Putamen (tissue), 1 donor: ENCODE measurements at places on chromosomes 7 and 10.

DNA sequence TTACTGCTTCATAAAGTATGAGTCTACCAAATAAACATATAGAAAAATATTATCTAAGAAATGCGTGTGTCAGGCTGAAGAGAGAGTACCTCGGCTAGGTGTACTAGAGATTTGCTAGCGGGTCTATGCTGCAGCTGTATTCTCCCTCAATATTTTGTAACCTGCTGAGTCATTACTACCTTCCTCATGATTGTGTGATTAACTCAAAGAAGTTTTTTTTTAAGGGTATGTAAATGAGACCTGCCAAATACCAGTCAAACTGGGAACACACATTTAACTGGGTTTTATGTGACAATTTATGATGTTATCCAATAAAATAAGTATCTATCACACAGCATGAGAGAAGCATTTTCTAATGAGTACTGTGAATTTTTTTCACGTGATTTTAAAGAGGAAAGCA is 180.4 kb downstream of the RNF133 start:
- no peak for DNase-seq

- DNase-seq, result no peak
Measured at GRCh38 chr10:103232131-103232673, 13.5 kb upstream of the RPEL1 start.

- no peak for DNase-seq
Measured at GRCh38 chr10:132960631-132961419, 18.5 kb upstream of the CFAP46 start.

- DNase-seq, result no peak
Measured at GRCh38 chr10:119306986-119307392, 99.6 kb downstream of the GRK5 start.

DNA sequence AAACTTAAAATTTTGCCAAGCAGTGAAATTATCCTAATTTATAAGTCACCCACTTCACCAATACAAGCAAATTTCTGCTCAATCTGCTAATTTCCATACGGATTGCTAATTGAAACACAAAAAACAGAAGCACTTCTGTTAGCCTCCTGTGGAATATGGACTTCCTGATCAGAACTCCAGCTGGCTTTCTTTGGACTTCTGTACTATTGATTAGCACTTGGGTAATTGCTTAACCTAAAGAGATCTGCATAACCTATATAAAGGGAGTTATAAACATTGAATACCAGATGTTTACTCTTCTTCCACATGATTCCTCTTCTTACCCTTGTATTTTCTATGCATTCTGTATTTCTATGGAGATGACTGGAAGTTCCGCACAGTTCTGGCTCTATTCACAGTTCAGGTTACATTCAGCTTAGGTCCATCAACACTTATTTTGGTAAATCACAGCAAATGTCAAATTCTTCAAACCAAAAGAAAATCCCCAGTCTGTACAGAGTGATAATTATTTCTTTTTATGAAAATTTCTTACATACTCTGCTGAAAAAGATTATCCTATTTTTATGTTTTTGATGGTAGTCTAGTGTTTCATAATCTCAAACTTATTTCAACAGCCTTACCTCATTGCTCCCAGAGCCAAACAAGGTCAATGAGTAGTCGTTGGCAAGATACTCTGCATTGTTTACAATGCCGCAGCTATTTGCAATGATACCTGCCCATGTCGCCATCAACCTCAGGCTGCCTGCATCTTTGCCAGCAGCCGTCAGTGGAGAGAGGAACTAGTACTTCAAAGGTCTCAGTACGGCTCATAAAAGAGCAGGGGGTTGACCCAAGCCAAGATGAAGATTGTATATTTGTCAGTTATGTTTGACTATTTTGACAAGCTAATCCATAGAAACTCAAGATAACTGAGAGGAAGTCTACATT is 225.6 kb downstream of the AHR start:
- no peak for DNase-seq

GRCh38 chr7:18762189-18762588 is 266.6 kb downstream of the HDAC9 start:
- no peak for DNase-seq

- no peak for DNase-seq
Measured at GRCh38 chr10:62727934-62728333, 76.6 kb upstream of the ADO start.

DNA sequence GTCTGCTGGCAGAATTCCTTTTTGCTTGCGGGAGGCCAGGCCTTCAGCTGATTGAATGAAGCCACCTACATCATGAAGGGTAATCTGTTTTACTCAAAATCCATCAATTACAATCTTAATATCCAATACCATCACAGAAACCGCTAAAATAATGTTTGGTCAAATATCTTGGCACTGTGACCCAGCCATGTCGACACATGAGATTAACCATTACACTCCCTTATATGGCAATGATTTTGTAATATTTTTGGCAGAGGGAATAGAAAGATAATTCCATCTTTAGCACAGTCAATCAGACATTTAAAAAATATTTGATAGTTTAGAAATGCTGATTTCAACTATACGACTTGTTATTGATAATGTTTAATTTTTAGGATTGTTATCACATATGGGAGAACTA is 36.5 kb upstream of the SLC39A12 start:
- no peak for DNase-seq

GRCh38 chr7:144398291-144398690 is 5.2 kb downstream of the NOBOX start:
- DNase-seq, result no peak

GRCh38 chr10:35691522-35692236 is 49.6 kb upstream of the FZD8 start:
- no peak for DNase-seq

DNA sequence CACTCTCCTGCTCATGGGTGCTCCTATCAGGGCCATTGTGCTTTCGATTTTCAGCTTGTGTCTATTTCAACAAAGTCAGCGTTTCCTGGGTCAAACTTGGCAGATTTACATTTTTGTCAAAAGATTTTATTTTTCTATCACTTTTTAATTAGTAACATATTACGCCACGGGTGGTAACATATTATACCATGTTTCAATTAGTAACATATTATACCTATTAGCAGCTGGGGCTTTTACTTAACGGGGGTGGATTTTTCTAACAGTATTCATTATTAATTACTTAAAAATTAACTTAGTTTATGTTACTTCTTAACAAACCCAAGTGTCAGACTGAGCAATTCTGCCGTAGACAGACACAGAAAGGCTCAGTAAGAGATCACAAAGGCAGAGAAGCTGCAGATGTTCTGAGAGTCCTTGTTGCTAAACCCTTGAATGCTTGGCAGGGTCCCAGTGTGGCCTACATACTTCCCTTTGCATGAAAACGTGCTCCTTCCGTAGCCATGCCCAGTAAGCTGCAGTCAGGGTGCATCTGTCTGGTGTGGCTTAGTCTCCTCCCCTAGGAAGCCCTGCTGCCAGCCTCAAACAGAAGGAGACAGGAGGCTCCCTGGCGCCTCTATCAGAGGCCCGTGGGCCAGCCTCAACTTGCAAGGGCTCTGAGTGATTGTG is 263.1 kb upstream of the CXCL12 start:
- DNase-seq, result no peak

DNA sequence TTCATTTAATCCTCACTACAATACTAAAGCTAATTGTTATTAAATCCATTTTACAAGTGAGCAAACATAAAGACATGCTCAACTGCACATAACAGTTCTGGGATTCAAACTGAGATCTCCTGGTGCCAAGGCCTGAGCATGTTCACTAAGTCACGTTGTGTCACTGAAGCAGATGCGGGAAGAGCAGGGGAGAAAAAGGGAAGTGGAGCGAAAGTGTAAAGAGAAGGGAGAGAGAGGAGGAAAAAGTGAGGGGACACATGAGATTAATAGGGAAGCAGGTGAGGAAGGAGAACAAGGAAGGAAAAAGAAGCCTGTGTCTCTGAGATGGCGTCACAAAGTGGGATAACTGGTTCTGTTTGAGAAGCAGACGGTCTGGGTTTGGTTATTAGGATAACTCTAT is 38.9 kb upstream of the KAT6B start:
- no peak for DNase-seq

DNA sequence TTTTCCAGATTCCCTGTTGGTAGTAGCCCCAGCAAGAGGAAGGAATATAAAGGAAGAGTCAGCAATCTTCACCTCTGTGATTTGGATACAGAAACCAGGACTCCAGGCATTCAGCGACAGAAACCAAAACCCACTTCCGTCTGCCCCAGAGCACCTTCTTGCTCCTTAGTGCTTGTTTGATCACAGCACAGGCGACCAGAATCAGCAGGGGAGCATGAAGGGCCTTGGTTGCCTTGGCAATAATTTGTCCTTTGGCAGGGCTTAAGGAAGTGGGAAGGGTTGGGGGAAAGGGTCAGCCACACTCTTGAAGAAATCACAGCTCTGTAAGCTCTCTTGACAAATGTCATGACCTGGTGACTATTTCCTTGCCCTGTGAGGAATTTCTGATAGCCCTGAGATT is 379.6 kb downstream of the OTUD1 start:
- DNase-seq, result no peak

- no peak for DNase-seq
Measured at GRCh38 chr7:44802418-44803025, 6.0 kb downstream of the PPIA start.

GRCh38 chr7:131045526-131045925 is 282.1 kb upstream of the MKLN1 start:
- DNase-seq, result no peak

GRCh38 chr10:23474626-23475025 is 35.8 kb downstream of the OTUD1 start:
- no peak for DNase-seq

GRCh38 chr10:109277456-109277855 is 645.9 kb downstream of the XPNPEP1 start:
- no peak for DNase-seq

DNA sequence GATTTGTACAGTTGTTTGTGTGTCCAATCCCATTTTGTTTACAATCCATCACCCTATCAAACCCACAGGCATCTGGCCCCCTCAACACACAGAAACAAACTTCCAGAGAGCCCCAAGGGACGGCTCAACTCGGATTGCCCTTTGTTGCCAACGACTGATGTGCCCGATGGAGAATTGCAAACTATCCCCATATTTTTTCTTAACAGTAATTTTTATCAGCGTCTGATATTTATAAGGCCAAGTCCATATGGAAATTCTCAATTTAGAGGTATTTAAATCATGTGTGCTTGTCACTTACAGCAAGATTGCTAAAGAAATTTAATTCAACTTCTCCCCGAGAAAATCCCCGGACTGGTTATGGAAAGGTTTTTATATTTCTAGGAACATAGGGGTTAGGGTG is 113.9 kb upstream of the NPS start:
- DNase-seq, result no peak

DNA sequence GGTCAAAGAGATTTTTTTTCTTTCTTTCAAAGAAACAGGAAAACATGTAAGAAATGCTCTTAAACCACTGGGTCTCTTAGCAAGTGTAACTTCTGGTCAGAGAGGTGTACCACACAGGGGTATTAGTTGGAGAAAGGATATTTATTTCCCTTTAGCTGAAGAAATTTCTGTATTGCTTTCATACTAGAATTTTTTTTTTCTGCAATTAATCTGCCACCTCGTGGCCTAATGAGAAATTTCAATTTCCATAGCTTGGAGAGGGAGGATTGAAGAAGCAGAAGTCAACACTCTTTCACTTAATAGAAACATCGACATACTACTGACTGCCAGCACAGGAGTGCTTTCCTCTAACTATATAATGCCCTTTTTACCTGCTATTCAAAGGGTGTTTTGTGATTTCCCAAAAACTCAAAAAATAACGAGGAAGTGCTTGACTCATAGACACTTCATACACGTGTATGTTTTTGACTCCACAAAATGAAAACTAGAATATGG is 177.6 kb upstream of the NAMPT start:
- DNase-seq, result peak; percentile 20

DNA sequence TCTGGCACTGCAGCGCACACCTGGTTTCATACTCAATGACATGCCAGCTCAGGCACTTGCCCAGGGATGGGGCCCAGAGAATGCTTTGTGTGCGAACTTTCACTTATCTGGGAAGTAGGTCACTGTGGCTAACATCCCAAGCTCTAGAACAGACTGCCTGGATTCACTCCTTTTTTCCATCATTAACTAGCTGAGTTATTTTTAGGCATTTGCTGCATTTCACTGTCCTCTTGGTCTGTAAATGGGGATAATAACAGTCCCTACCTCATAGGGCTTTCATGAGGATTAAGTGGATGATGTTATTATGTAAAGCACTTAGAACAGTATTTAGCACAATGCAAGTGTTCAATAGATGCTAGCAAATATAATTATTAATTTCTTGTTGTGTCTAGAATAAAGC is 98.7 kb upstream of the DOCK1 start:
- DNase-seq, result no peak

GRCh38 chr7:35865287-35865686 is 64.4 kb downstream of the SEPTIN7 start:
- DNase-seq, result no peak

GRCh38 chr10:42940487-42941294 is 136.2 kb upstream of the RET start:
- no peak for DNase-seq

DNA sequence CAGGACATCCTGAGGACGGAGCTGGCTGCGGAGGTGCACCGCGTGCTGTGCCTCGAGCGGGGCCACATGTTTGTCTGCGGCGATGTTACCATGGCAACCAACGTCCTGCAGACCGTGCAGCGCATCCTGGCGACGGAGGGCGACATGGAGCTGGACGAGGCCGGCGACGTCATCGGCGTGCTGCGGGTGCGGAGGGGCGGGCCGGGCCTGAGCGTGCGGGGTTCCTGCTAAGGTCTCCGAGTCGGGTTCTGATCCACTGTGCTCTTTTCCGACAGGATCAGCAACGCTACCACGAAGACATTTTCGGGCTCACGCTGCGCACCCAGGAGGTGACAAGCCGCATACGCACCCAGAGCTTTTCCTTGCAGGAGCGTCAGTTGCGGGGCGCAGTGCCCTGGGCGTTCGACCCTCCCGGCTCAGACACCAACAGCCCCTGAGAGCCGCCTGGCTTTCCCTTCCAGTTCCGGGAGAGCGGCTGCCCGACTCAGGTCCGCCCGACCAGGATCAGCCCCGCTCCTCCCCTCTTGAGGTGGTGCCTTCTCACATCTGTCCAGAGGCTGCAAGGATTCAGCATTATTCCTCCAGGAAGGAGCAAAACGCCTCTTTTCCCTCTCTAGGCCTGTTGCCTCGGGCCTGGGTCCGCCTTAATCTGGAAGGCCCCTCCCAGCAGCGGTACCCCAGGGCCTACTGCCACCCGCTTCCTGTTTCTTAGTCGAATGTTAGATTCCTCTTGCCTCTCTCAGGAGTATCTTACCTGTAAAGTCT is 10.4 kb downstream of the ATG9B start:
- no peak for DNase-seq

- DNase-seq, result no peak
Measured at GRCh38 chr7:3697472-3697871, 396.4 kb downstream of the SDK1 start.

DNA sequence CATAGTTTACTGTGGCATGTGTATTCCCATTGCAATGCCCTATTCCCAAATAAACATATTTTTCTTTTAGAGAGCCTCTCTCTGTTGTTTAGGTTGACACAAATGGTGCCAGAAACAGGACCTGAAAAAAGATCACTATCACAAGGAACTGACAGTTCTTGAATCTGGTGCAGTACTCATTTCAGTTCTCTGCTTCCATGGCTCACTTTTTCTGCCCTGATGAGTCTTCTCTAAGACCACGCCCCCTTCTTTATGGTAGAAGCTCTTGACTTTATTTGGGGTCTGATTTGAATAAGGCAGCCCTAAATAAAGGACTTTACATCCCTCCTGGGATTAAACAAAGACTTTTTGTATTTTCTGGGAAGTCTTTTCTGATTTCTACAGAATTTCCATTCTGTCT is 3.5 kb upstream of the CCDC126 start:
- DNase-seq, result no peak

GRCh38 chr7:129955993-129956543 is 3.3 kb upstream of the UBE2H start:
- DNase-seq, result no peak

- DNase-seq, result no peak
Measured at GRCh38 chr10:96260014-96260413, 11.4 kb downstream of the BLNK start.
